ENCODE measurements at places on chromosomes 6 and 20. TPM values are rescaled to one million over a fixed set of nuclear protein-coding genes. Genes with fewer than 3 reads are reported as not detected.
A peak's percentile ranks its signal among the peaks of the same experiment; 100 is the strongest.

DNA sequence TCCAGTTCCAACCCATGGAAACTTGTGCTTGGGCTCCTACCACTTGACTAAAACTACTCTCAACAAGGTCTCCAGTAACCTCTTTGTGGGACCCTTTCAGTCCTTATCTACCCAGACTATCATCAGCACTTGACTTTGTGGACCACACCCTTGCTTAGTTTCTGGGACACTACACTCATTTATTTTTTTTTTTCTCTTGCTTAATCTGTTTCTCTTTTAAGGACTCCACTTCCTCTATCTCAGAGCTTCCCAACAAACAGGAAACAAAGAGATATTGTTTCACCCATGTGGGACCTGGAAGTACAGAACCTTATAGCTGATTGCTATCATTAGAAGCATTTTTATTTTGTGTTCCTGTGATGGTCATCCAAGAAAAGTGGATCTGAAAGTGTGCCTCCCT lies 28.8 kb upstream of the ME1 start:
- DNase-seq, result no peak
- no peak overlapping the region for H3K4me3 ChIP-seq

- no peaks in the 10 kb centered on the region for H3K27me3 ChIP-seq
- DNase-seq, result no peak
- H3K4me3 ChIP-seq, result no peak overlapping the region
- no peak overlapping the region for H3K27ac ChIP-seq
- H3K36me3 ChIP-seq, result no peaks in the 10 kb centered on the region
- no peaks in the 10 kb centered on the region for H3K4me1 ChIP-seq
Measured at GRCh38 chr6:166935353-166935752, 21.0 kb downstream of the RNASET2 start.

DNA sequence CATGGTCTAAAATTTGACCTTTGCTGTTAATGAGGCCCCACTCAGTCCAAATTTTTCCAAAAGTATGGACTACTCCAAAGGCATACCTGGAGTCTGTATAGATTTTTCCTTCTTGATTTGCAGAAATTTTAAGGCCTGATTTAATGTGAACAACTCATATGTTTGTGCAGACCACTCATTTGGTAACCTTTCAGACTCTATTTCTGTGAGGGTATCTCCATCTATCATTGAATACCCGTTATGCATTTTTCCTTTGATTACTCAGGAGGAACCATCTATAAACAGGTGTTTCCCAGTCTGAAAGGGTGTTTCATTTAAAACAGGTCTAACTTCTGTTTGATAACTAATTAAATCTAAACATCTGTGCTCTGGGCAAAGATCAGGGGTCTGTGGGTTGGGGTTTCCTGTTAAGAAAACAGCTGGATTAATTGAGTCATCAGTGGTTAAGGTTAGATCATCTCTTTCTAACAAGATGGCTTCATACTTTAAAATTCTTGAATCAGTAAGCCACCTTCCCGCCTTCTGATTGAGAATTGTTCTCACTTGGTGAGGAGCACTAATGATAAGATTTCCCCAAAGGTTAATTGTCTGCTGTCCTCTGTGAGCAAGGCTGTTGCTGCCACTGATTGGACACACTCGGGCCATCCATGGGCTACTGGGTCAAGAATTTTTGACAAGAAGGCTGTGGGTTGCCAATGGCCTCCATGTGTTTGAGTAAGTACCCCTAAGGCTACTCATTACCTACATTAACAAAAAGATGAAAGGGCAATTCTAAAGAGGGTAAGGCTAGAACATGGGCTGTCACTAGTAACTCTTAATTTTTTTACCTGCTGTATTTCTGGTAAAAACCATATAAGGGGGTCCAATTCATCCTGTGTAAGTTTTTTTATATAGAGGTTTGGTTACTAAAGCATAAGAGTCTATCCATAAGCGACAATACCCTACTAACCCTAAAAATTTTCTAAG lies 24.1 kb downstream of the HLA-B start:
- H3K27ac ChIP-seq, result no peak overlapping the region
- no peak overlapping the region for H3K4me3 ChIP-seq
- H3K36me3 ChIP-seq, result no peaks in the 10 kb centered on the region
- H3K27me3 ChIP-seq, result no peaks in the 10 kb centered on the region
- no peak for DNase-seq
- H3K4me1 ChIP-seq, result no peaks in the 10 kb centered on the region

CNKSR3 gene
- total RNA-seq, result 31.8 TPM

TMEM217 gene
- total RNA-seq, result 1.6 TPM

DNA sequence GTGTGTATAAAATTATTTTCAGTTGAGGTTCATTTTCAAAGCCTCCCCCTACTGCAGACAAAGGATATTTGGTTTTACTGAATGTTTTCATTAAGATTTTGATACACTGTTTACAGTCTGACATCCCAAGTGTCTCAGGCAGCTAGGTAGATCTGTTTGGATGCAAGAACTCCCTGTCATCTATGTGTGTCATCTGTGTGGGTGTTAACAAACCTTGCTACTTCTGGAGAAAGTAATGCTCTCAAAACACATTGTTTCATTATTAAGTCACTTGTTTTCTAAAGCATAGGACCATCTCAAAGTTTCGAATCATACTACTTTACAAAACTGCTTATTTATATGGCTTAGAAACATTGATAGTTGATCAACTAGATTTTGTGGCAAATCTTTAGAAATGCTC lies 114.5 kb upstream of the TMEM170B start:
- no peak overlapping the region for H3K4me3 ChIP-seq
- DNase-seq, result no peak
- no peaks in the 10 kb centered on the region for H3K36me3 ChIP-seq
- no peak overlapping the region for H3K27ac ChIP-seq

DNA sequence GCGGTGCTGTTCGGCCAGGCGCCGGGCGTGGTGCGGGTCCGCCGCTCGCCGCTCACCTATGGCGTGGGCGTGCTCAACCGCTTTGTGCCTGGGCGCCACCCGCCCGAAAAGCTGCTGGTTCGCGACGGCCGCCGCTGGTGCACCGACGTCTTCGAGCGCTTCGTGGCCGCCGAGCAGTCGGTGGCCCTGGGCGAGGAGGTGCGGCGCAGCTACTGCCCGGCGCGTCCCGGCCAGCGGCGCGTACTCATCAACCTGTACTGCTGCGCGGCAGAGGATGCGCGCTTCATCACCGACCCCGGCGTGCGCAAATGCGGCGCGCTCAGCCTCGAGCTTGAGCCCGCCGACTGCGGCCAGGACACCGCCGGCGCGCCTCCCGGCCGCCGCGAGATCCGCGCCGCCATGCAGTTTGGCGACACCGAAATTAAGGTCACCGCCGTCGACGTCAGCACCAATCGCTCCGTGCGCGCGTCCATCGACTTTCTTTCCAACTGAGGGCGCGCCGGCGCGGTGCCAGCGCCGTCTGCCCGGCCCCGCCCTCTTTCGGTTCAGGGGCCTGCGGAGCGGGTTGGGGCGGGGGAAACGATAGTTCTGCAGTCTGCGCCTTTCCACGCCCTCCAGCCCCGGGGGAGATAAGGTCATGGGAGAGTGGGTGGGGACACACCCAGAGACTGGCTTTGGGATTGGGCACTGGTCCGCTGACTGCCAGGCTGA lies 15.7 kb downstream of the ADISSP start:
- H3K27me3 ChIP-seq, result no peaks in the 10 kb centered on the region
- 0 out of 2 replicates have a peak, but pooled peaks cover 1% of the 10 kb centered on the region for H3K36me3 ChIP-seq
- no peaks in the 10 kb centered on the region for H3K4me1 ChIP-seq
- no peak overlapping the region for H3K27ac ChIP-seq
- no peak overlapping the region for H3K4me3 ChIP-seq

GRCh38 chr6:20033697-20034407 lies 178.4 kb downstream of the MBOAT1 start:
- no peaks in the 10 kb centered on the region for H3K27me3 ChIP-seq
- DNase-seq, result no peak
- no peaks in the 10 kb centered on the region for H3K4me1 ChIP-seq
- no peaks in the 10 kb centered on the region for H3K36me3 ChIP-seq
- H3K4me3 ChIP-seq, result no peak overlapping the region

- no peak for DNase-seq
- no peak overlapping the region for H3K4me3 ChIP-seq
- no peaks in the 10 kb centered on the region for H3K27me3 ChIP-seq
- peaks cover 13% of the 10 kb centered on the region for H3K4me1 ChIP-seq
Measured at GRCh38 chr6:130945401-130945919, 117.6 kb downstream of the EPB41L2 start.

TCF21 gene
- not detected for total RNA-seq

MMP24 gene
- 13.0 TPM for total RNA-seq

GRCh38 chr20:43285170-43285569 lies 95.5 kb upstream of the PTPRT start:
- no peak for DNase-seq
- H3K27me3 ChIP-seq, result no peaks in the 10 kb centered on the region
- no peak overlapping the region for H3K27ac ChIP-seq
- no peaks in the 10 kb centered on the region for H3K4me1 ChIP-seq
- no peak overlapping the region for H3K4me3 ChIP-seq

SLC22A16 gene
- not detected for total RNA-seq

DNA sequence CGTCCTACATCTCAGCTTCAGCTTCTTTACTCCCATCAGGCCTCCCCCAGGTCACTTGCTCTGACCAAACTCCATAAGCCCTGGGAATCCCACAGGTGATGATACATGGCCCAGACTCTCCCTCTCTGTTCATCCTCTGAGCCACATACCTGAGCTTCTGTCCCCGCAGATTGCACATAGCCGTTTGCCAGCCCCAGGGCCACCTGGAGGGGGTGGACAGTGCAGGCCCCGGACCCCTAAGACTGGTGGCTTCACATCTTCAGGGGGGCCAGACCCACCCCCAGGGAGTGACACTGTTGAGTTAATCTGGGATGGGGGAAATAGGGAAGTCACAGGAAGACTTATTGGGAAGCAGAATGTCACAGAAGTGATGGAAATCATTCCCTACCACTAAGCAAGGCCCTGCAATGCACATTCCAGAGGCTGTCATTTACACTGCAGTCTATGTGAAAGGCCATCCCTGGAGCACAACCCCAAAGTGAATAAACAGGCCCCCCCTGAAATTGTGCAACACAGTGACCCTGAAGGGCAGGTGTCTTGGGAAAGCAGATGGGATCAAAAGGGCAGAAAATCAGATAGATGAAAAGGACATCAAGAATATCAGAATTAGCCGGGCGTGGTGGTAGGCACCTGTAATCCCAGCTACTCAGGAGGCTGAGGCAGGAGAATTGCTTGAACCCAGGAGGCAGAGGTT lies 2.2 kb downstream of the RXRB start:
- peaks cover 11% of the 10 kb centered on the region for H3K36me3 ChIP-seq
- no peaks in the 10 kb centered on the region for H3K27me3 ChIP-seq
- DNase-seq, result peak; percentile 61

PLEKHG1 gene
- total RNA-seq, result 35.0 TPM

- DNase-seq, result no peak
- H3K27me3 ChIP-seq, result peaks cover 1% of the 10 kb centered on the region
- H3K27ac ChIP-seq, result no peak overlapping the region
Measured at GRCh38 chr20:54026295-54027064, 43.9 kb downstream of the BCAS1 start.

DNA sequence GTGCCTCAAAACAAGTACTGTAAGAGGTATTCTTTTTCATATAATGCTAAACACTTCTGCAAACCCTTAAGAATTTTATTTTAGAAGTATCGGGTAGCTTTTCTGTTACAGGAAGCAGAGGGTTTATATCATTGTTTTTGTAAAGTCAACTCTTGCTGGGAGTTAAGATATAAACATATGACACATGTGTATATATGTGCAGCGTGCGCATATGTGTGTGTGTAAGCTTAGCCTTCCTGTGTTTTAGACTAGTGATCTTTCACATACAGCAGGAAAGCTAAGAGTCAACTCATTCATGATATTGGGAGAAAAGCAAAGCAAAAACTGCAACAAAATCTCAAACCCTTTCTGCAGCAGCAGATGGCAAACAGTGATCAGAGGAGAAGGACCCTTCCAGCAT lies 102.4 kb downstream of the ARID1B start:
- H3K27me3 ChIP-seq, result no peaks in the 10 kb centered on the region
- H3K4me1 ChIP-seq, result peaks cover 10% of the 10 kb centered on the region
- H3K36me3 ChIP-seq, result no peaks in the 10 kb centered on the region
- no peak for DNase-seq

DNA sequence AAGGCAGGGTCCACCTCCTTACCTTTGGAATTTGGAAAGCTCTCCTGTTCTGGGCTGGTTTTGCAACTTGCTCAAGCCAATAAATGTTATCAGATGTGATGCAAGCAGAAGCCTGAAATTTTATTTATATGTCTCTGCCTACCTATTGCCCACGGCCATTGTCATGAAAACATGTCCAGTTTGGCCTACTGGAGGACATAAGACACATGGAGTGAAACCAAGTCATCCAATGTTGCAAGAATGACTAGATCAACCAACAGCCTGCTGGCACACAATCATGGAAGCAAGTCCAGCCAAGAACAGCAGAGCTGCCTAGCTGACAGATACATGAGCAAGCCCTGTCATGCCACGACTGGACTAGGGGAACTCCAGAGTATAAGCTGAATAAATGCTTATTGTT lies 56.7 kb upstream of the IRAK1BP1 start:
- no peak for DNase-seq
- no peak overlapping the region for H3K4me3 ChIP-seq
- H3K36me3 ChIP-seq, result no peaks in the 10 kb centered on the region
- no peaks in the 10 kb centered on the region for H3K27me3 ChIP-seq

KCNG1 gene
- total RNA-seq, result 1.5 TPM

DNA sequence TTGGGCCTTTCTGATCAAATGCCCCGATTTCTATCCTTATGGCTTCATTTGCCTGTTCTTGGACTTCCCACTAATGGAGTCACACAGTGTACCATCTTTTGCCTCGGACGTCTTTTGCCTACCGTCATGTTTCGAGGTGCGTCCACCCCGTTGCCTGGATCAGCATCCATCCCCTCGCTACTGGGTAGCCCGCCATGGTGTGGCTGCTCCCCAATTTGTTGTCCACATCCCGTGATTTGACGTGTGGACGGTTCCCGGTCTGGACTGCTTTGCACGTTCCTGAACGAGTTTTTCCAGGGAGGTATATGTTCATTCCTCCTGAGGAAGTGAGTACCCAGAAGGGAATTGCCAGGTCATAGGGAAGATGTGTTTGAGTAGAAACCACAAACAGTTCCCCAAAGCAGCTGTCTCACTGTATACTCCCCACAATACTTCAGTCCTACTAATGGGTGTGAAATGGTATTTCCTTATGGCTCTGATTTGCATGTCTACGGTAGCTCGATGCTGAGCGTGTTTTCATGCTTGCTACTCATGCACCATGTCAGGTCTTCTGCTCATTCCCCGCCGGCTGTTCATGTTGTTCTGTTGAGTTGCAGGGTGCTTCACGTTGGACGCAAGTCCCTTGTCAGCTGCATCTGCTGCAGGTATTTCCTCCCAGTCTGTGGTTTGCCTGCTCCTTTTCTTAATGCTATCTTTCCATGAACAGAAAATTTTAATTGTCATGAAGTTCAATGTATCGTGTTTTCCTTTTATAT lies 86.8 kb upstream of the AFDN start:
- peaks cover 23% of the 10 kb centered on the region for H3K4me1 ChIP-seq
- H3K27ac ChIP-seq, result no peak overlapping the region
- no peak overlapping the region for H3K4me3 ChIP-seq
- no peaks in the 10 kb centered on the region for H3K36me3 ChIP-seq
